ENCODE measurements at places on chromosomes 13 and 19. TPM values are rescaled to one million over a fixed set of nuclear protein-coding genes. Genes with fewer than 3 reads are reported as not detected.

PSG6 gene
- not detected for total RNA-seq

ZNF649 gene
- 56.0 TPM for total RNA-seq

TEKTIP1 gene
- 4.7 TPM for total RNA-seq

NLRP9 gene
- total RNA-seq: not detected

MED26 gene
- 12.3 TPM for total RNA-seq

IGFL4 gene
- total RNA-seq: 0.20 TPM

LILRA1 gene
- not detected for total RNA-seq

ENOX1 gene
- total RNA-seq: 0.09 TPM

ZNF497 gene
- total RNA-seq: 1.7 TPM

OSCAR gene
- total RNA-seq: 2.7 TPM

DNA sequence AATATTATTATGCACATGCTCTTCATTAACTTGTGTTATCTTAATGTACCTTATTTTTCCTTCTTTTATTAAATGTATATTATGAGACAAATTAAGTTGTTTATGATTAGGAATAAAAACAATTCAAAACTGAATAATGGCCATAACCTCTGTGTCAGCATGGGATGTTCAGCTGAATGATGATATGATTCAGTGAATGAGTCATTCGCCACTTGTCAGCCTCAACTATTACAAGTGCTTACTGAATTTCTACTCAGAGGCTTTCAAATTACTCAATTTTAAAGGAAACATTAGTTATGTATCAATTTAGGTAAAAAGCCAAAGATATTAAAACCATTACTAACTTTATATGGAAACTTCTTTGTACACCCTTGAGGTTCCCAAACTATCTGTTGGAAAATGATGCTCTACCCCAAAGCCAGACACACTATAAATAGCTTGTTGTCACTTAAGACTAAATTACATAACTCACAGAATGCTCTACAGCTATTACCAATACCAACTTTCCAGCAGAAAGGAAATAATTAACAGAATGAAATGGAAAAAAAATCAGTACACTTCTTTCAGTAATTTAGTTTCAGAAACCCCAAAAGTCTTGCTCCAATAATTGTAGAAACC, 14.4 kb downstream of the LIG4 start:
- peaks cover 12% of the 10 kb centered on the region for H3K4me1 ChIP-seq
- no peak overlapping the region for H3K4me3 ChIP-seq
- H3K36me3 ChIP-seq: 0 out of 2 replicates have a peak, but pooled peaks cover 3% of the 10 kb centered on the region
- no peaks in the 10 kb centered on the region for H3K27me3 ChIP-seq

- peak overlapping the region; percentile 35 for H3K27ac ChIP-seq
- DNase-seq: no peak
- H3K4me1 ChIP-seq: peaks cover 35% of the 10 kb centered on the region
- peaks cover 7% of the 10 kb centered on the region for H3K36me3 ChIP-seq
- no peaks in the 10 kb centered on the region for H3K27me3 ChIP-seq
- peak overlapping the region; percentile 92 for H3K4me3 ChIP-seq
Measured at GRCh38 chr13:28657784-28658538, 969 bp upstream of the POMP start.

- H3K36me3 ChIP-seq: peaks cover 9% of the 10 kb centered on the region
- no peak overlapping the region for H3K4me3 ChIP-seq
Measured at GRCh38 chr19:47796785-47797184, 7.6 kb downstream of the TPRX1 start.

- 0 out of 2 replicates have a peak, but pooled peaks cover 3% of the 10 kb centered on the region for H3K36me3 ChIP-seq
- H3K4me3 ChIP-seq: no peak overlapping the region
- no peak overlapping the region for H3K27ac ChIP-seq
- no peaks in the 10 kb centered on the region for H3K4me1 ChIP-seq
Measured at GRCh38 chr13:51885651-51886050, 23.9 kb downstream of the CCDC70 start.

- no peak for DNase-seq
- H3K36me3 ChIP-seq: no peaks in the 10 kb centered on the region
- no peaks in the 10 kb centered on the region for H3K27me3 ChIP-seq
- no peak overlapping the region for H3K27ac ChIP-seq
- H3K4me1 ChIP-seq: no peaks in the 10 kb centered on the region
Measured at GRCh38 chr19:41233748-41234240, 14.8 kb downstream of the AXL start.

GRCh38 chr19:44803442-44804428, 5.2 kb upstream of the BCAM start:
- no peak for DNase-seq
- peaks cover 34% of the 10 kb centered on the region for H3K4me1 ChIP-seq
- H3K27ac ChIP-seq: no peak overlapping the region
- no peak overlapping the region for H3K4me3 ChIP-seq
- H3K36me3 ChIP-seq: peaks cover 8% of the 10 kb centered on the region
- H3K27me3 ChIP-seq: peaks cover 68% of the 10 kb centered on the region

- no peaks in the 10 kb centered on the region for H3K36me3 ChIP-seq
- H3K4me3 ChIP-seq: no peak overlapping the region
- no peaks in the 10 kb centered on the region for H3K27me3 ChIP-seq
- H3K4me1 ChIP-seq: peaks cover 6% of the 10 kb centered on the region
- no peak overlapping the region for H3K27ac ChIP-seq
Measured at GRCh38 chr13:102289606-102290005, 112.2 kb downstream of the FGF14 start.

DNA sequence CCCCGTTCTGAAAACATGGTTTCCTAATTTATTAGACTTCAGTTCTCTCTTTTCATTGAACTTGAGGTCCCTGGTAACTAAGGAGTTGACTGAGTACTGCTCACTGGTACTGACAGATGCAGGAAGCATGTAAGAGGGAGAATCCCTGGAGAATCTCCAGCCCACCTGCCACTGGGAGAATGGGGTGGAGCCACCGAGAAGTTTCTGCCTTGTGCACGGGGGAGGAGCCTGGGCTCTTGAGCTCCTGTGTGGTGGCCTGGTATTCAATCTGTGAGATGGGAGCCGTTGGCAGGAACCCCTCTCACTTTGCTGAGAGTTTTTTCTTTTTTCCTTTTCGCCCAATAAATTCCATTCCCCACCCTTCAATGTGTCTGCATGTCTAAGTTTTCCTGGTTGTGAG, 13.2 kb upstream of the AKAP11 start:
- H3K4me1 ChIP-seq: peaks cover 15% of the 10 kb centered on the region
- DNase-seq: peak; percentile 57
- H3K27ac ChIP-seq: no peak overlapping the region
- H3K4me3 ChIP-seq: no peak overlapping the region
- H3K36me3 ChIP-seq: peaks cover 16% of the 10 kb centered on the region
- peaks cover 13% of the 10 kb centered on the region for H3K27me3 ChIP-seq

DNA sequence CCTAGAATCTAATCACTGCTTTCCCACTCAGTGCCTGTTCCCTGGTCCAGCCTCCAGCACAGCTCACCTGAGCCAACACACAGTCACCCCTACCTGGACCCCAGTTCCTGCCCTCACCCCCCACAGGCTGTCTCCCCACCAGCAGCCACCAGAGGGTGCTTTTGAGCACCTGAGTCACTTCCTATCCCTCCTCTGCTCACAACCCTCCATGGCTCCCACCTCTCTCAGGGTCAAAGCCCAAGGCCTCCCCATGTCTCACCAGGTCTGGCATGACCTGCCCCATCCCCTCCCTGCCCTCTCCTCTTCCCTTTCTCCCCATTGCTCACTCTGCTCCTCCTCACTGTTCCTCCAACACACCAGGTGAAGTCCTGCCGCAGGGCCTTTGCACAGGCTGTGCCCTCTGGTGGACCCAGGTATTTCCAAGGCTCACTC, 7.1 kb upstream of the DPP9 start:
- no peaks in the 10 kb centered on the region for H3K36me3 ChIP-seq
- DNase-seq: peak; percentile 81
- H3K27me3 ChIP-seq: peaks cover 2% of the 10 kb centered on the region
- no peaks in the 10 kb centered on the region for H3K4me1 ChIP-seq
- no peak overlapping the region for H3K27ac ChIP-seq

DNA sequence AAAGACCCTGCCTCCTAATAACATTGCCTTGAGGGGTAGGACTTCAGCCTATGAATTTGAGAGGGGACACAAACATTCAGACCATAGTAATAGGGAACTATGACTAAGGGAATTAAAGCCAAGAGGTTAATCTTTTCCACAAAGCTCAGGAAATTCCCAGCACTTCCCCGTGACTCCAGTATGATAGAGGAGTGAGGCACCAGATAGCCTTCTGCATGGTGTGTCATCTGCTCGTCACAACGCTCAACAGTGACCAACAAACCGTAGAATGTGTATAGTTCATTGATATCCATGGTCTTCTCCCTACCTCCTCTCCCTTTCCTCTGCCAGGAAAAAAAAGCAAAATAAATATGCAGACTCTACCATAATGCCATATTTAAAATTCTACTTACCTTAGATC, 64.4 kb downstream of the B3GLCT start:
- H3K4me3 ChIP-seq: no peak overlapping the region
- H3K4me1 ChIP-seq: 0 out of 2 replicates have a peak, but pooled peaks cover under 1% of the 10 kb centered on the region
- no peak for DNase-seq
- H3K27ac ChIP-seq: no peak overlapping the region
- no peaks in the 10 kb centered on the region for H3K27me3 ChIP-seq

- no peak overlapping the region for H3K4me3 ChIP-seq
- peaks cover 11% of the 10 kb centered on the region for H3K4me1 ChIP-seq
- DNase-seq: peak; percentile 18
- 0 out of 2 replicates have a peak, but pooled peaks cover 2% of the 10 kb centered on the region for H3K36me3 ChIP-seq
Measured at GRCh38 chr19:3862826-3863500, 5.9 kb downstream of the ZFR2 start.

GRCh38 chr19:52533901-52534300, 6.4 kb downstream of the ZNF808 start:
- peaks cover 8% of the 10 kb centered on the region for H3K27me3 ChIP-seq
- no peak for DNase-seq
- peaks cover 6% of the 10 kb centered on the region for H3K36me3 ChIP-seq
- peaks cover 35% of the 10 kb centered on the region for H3K4me1 ChIP-seq

DNA sequence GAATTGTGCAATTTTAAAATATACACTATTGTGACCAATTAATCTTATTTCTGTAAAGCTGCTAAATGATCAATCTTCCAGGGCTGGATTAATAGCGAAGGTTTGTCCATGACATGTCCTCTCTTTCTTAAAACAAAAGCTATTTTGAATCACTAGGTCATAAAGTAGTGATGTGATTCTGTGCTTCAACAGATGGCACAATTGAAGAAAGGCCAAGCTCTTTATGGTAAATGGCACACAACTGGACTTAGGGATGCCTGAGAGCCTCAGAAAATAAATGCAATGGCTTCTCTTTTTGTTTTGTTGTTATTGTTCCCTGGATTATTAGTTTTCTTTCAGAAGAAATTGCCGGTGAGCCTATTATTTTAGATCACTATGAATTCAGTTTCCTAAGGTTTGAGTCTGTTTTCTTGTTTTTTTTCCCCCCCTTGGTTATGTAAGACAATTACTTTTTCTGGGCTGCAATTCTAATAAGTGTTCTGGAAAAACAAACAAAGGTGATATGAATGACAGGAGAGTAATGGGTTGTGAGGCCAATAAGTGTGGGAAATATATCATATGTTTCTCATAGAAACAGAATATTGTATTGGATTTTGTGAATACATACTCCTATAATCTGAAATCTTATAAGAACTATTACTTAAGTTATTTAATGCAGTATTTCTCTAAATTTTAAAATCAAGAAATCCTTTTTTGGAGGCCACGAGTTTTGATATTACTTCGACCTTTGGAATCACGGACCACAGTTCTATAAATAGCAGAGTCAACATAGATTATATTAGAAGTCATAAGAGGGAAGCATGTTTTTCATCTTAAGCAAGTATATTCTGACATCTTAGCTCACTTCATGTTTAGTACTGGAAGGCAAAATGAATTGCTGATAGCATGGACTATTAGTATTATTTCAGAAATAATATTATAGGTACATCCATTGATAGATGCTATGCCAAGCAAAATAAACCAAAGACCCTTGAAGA, 16.8 kb downstream of the SLITRK1 start:
- H3K36me3 ChIP-seq: no peaks in the 10 kb centered on the region
- no peaks in the 10 kb centered on the region for H3K27me3 ChIP-seq
- H3K4me1 ChIP-seq: peaks cover 11% of the 10 kb centered on the region
- no peak overlapping the region for H3K4me3 ChIP-seq

- H3K27me3 ChIP-seq: no peaks in the 10 kb centered on the region
- H3K4me3 ChIP-seq: no peak overlapping the region
- no peak for DNase-seq
- no peaks in the 10 kb centered on the region for H3K4me1 ChIP-seq
Measured at GRCh38 chr13:112450118-112450903, 74.2 kb downstream of the SPACA7 start.

GRCh38 chr19:30881930-30882329, 467.3 kb downstream of the TSHZ3 start:
- DNase-seq: no peak
- H3K4me1 ChIP-seq: peaks cover 8% of the 10 kb centered on the region
- no peaks in the 10 kb centered on the region for H3K36me3 ChIP-seq
- no peak overlapping the region for H3K27ac ChIP-seq
- no peaks in the 10 kb centered on the region for H3K27me3 ChIP-seq
- H3K4me3 ChIP-seq: no peak overlapping the region

- H3K4me1 ChIP-seq: no peaks in the 10 kb centered on the region
- no peaks in the 10 kb centered on the region for H3K27me3 ChIP-seq
- no peak overlapping the region for H3K4me3 ChIP-seq
- H3K27ac ChIP-seq: no peak overlapping the region
- peaks cover 26% of the 10 kb centered on the region for H3K36me3 ChIP-seq
Measured at GRCh38 chr13:60112771-60113170, 51.0 kb downstream of the DIAPH3 start.

DNA sequence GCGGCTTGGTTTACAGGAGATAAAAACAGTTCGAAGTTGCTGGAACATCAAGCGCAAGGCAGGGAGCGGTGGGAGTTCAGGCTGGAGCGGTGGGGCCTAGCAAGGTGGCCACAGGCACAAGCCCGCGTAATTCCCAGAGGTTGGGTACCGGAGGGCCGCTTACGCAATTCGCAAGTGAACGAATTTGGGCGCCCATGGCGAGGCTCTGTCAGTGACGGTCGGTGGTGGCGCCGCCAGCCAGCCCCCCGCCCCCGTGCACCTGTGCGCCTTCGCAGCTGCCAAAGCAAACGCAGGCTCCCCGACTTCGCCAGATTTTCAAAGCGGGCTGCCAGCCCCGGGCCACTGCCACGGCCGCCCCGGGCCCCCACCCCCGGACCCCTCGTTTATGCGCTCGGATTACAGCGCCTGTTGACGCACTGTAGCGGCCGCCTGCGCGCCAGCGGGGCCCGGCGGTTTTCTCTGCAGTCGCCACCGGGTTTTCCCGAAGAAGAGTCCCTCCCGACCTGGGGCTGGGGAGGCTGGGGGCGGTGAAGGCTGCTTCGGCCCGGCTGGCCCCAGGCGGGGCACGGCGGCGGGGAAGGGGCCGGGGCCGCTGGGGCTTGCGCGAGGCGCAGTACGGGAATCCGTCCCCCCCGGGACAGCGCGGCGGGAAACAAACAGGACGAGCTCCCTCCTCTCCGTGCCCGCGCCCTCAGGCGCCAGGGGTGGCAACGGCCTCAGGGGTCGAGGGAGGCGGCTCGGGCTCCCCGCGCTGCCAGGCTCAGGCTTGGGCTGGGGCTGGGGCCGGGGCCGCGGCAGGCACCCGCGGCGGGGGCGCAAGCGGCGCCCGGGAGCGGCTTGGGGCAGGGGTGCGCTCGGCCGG, 709 bp downstream of the N4BP2L1 start:
- peak; percentile 77 for DNase-seq
- H3K4me1 ChIP-seq: peaks cover 29% of the 10 kb centered on the region
- peak overlapping the region; percentile 72 for H3K4me3 ChIP-seq
- no peaks in the 10 kb centered on the region for H3K36me3 ChIP-seq
- H3K27me3 ChIP-seq: peaks cover 11% of the 10 kb centered on the region

DNA sequence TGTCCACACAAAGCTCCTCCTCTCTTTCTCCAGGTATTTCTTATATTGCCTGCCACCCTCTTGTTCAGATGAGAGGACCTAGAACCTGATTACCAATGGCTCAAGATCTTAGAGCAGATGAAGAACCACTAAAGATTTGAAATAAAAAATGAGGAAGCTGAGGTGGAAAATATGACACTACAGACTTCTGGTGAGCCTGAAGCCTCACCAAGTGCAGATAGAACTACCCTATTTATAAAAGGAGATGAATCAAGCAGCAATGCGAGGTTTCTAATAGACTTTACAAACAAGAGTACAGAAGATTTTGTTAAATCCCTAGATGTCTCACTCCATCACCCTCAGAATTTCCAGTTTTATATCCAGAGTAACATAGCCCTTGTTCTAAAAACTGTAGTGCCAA, 345.8 kb downstream of the TBC1D4 start:
- H3K36me3 ChIP-seq: peaks cover 28% of the 10 kb centered on the region
- H3K27me3 ChIP-seq: no peaks in the 10 kb centered on the region
- no peak overlapping the region for H3K27ac ChIP-seq
